ENCODE measurements at places on chromosomes 1 and 21.

DNA sequence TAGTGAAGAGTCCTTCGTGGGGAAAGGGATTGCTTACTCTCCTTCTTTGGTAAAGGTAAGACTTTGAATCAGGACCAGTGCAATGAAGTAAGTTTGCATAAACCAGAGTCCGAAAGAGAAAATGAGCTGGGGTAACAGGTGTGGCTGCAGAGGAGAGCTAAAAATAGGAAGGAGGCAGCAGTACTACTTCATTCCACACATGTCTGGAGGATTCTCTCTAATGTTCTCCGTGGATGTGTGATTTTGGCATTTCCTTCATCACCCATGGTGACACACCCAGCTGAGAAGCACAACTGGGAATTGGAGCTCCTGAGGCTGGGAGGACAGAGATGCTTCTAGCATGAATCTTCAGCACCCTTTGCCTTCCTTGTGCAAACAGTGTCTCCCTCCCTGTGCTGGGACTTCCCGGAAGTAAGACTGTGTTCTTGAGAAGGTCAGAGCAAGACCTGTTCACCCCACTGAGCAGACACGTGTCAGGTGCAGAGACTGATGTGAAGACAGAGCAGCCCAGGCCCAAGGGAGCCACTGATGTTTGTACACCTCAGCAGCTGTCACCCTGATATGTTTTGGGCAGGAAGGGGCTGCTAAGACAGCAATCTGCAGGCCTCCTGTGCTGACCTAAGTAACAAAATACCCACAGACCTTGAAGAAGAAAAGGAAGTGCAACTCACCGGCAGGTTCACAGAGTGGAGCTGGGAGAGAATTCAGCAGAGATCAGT is 13.3 kb downstream of the FCRL1 start:
- DNase-seq = no peak

DNA sequence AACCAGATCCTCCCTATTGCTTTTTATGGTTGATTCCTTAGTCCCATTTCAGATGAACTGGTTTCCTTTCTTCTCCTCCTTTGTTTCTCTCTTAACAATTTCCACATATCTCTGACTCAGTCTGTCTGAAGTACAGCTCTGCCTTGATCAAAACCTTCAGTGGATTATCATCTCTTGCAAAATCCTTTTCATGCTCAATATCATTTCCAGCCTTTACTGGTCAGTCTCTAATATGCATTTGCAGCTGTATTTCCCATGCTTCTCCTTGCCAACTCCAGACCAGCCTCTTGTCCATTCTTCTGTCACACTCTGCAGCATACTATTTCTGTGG is 72.2 kb downstream of the SNX7 start:
- no peak for DNase-seq

- DNase-seq = no peak
Measured at GRCh38 chr1:231899713-231900435, 273.3 kb downstream of the DISC1 start.

GRCh38 chr1:185733818-185734735 is at the start of gene HMCN1:
HMCN1 (plus strand) TSS chr1:185734391; CDS start chr1:185734780, 389 bp downstream.
- peak; percentile 52 for DNase-seq

DNA sequence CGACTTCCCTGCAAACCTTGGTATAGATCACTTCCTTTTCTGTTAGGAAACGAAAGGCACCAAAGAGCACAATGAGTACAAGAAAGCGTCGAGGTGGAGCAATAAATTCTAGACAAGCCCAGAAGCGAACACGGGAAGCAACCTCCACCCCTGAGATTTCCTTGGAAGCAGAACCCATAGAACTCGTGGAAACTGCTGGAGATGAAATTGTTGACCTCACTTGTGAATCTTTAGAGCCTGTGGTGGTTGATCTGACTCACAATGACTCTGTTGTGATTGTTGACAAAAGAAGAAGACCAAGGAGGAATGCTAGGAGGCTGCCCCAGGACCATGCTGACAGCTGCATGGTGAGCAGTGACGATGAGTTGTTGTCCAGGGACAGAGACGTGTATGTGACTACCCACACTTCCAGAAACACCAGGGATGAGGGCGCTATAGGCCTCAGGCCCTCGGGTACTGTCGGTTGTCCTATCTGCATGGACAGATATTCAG is 18.5 kb downstream of the FAM89A start:
- no peak for DNase-seq

GRCh38 chr1:27349784-27350662 is 8.2 kb downstream of the SYTL1 start:
- no peak for DNase-seq

- no peak for DNase-seq
Measured at GRCh38 chr1:71463144-71463543, 382.3 kb upstream of the ZRANB2 start.

- no peak for DNase-seq
Measured at GRCh38 chr1:248793592-248793991, 32.1 kb downstream of the SH3BP5L start.

- no peak for DNase-seq
Measured at GRCh38 chr1:184596950-184597645, 157.6 kb downstream of the EDEM3 start.

- no peak for DNase-seq
Measured at GRCh38 chr1:42157667-42158066, 4.5 kb downstream of the GUCA2B start.

DNA sequence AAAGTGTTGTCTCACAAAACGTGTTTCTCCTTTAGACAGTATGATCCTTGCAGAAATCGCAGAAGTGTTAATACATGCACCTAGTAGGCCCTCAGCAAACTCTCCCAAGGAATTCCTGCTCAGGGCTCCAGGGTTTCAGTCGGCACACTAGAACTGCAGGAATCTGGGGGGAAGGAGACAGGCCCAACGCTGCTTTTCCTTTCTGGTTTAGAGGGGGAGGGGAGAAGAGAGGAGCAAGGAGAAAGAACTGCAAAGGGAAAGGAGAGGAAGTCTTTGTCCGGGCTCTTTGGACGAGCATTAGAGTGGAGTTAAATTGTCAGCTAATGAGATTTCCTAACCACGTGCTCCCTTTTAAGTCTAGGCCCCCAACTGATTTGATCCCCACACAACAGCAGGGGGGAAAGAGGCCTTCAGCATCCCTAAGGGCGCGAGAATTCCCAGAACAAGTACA is 103.7 kb upstream of the SOD1 start:
- DNase-seq = no peak

DNA sequence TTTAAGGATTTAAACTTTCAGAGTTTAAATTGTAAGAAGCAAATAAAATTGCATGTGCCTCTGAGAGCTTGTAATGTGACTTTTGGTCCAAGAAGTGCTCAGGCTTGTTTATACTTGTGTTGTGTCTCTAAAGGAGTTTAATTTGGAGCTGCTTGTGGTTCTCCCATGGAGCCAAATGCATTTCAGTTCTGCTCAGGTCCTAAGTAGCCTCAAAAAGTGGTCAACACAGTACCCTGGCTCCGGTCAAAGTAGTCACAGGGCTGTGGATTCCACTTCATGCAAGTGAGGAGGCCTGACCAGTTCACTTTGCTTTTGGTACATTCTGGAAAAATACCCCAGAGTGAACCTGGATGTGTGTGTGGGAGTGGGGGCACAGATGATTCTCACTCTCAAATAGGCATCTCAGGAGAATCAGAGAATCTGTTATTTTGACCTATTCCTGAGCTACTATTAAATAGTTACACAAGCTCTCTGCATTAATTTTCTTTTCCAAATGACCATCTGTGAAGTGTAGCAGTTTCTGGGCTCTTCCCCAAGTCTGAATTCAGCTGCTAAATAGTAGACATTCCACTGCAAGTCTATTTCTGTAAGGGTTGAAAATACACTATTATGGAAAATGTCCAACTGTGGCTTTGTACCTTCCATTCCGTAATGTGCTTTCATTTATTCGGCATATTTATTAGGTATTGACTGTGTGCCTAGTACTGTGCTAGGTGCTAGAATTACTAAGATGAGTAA is 31.7 kb upstream of the AGO1 start:
- DNase-seq = no peak

DNA sequence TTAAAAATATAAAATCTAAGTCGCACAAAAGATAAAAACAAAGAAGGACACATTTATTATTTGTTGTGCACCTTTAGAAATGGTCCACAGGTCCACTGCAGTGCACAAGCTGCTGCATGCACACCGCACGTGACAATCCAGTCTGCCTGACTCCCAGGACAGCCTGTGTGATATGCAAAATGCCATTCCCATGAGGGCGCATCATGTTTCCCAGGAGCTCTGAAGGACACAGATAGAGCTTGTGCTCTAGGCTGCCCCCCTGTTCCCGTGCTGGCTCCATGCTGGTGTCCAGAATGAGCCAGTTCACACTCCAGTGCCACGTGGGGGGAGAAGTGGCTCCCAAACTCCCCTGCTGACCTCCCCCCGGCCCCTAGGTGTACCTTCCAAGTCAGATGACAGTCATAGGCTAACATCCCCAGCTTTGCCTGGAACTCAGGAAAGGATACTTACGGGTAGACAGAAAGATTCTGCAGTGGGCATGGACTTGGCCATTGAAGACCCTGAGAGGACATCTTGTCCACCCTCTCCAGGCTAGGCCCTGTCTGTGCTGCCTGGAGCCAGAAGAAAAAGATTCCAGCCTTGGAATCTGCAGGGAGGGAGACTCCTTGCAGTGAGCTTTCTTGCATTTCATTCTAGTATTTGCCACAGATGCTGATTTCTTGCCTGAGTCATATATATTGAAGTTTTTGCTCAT is 26.3 kb downstream of the RAB7B start:
- no peak for DNase-seq

DNA sequence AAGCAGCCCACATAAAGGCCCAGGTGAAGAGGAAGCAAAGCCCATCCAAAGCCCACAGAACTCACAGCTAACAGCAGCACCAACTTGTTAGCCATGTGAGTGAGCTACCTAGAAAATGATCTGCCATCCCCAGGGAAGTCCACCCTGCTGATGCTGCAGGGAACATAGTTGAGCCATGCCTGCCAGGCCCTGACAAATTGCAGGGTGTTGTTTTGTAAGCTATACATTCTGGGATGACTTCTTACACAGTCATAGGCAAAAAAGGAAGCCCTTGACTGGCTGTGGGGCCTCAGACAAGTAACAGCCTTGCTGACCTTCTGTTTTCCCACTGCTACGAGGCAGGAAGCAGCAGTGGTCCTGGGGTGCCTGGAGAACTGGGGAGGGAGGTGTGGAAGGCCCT is 262.7 kb downstream of the MATN1 start:
- DNase-seq = no peak

DNA sequence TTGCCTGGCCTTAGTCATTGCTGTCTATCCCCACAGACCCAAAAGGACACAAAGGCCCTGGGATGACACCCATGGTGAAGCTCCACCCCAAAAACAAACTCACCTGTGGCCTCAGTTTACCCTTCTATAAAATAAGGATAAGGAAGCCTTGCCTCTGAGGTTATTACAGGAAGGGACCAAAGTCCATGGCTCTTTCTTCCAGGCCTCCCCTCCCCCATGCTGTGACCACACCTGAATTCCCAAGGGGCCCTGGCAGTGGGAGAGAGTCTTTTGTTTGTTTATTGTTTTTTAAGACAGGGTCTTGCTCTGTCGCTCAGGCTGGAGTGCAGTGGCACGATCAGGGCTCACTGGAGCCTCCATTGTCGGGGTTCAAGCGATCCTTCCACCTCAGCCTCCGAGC is 10.5 kb upstream of the TNFRSF25 start:
- DNase-seq = no peak

DNA sequence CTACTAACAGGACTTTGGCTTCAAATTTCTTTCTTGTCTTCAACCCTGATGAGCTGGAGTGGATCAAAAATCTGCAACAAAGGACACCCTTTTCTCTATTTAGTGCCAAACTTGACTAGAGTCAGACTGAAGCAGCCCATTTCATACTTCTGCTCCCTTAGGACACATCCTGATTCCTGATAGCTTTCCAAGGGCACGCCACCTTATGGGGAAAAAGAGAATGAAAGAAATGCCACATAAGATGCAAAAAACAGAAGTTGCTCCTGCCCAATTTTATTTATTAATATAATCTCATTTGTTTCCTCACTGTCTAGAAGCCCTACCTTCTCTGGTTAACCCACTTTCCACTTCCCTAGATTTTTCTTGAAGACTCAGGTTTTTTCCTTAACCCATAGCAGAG is 72.7 kb upstream of the NBPF4 start:
- no peak for DNase-seq

GRCh38 chr1:159715855-159716254 is 1.5 kb upstream of the CRP start:
- no peak for DNase-seq

GRCh38 chr1:116765962-116766361 is 11.7 kb downstream of the CD2 start:
- DNase-seq = no peak
